Osteocyte (in vitro differentiated cells): ENCODE measurements at places on chromosomes 7 and 10. TPM values are rescaled to one million over a fixed set of nuclear protein-coding genes. Genes with fewer than 3 reads are reported as not detected.

Gene SFTPA1
- not detected in 2 replicates for total RNA-seq

Gene GPNMB
- total RNA-seq = 97.2 and 116 TPM in 2 replicates

Gene PNLIPRP3
- not detected in 2 replicates for total RNA-seq

Gene CD36
- 0.08 and 0.86 TPM in 2 replicates for total RNA-seq

Gene ERVW-1
- not detected in 2 replicates for total RNA-seq

Gene ACTL6B
- total RNA-seq = not detected in 2 replicates

Gene ARHGAP21
- 160 and 170 TPM in 2 replicates for total RNA-seq

Gene LDB3
- total RNA-seq = 0.37 and 0.46 TPM in 2 replicates

Gene TSPAN13
- 4.9 and 5.5 TPM in 2 replicates for total RNA-seq

- no peaks in the 10 kb centered on the region for H3K36me3 ChIP-seq
- H3K4me3 ChIP-seq = no peak overlapping the region
- no peak for DNase-seq
- no peaks in the 10 kb centered on the region for H3K27me3 ChIP-seq
Measured at GRCh38 chr7:98674461-98674860, 57.4 kb downstream of the NPTX2 start.

- no peak overlapping the region for H3K4me3 ChIP-seq
- H3K4me1 ChIP-seq = no peaks in the 10 kb centered on the region
- H3K27ac ChIP-seq = no peak overlapping the region
- DNase-seq = no peak
- H3K36me3 ChIP-seq = peaks cover 89% of the 10 kb centered on the region
Measured at GRCh38 chr10:38103756-38104155, 9.6 kb downstream of the ZNF37A start.

DNA sequence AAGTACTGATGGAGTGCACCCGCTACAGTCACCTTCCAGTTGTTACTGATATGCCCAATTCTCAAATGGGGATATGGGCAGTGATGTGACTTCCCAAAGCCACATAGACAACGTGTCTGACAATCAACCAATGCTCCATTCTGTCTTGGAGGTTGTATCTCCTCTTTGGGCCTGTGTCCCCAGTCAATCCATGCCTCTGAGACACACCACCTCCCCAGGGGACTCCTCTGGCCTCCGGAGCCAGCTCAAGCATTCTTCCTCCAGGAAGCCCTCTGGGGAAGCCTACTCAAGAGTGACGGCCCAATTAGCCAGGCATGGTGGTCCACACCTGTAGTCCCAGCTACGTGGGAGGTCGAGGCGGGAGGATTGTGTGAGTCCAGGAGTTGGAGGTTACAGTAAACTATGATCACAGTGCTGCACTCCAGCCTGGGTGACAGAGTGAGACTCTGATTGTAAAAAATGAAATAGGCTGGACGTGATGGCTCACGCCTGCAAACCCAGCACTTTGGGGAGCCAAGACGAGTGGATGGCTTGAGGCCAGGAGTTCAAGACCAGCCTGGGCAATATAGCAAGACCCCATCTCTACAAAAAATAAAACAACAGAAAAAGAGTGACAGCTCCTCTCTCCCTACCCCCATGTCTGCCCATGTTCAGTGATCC, 99.5 kb upstream of the TNRC18 start:
- no peak overlapping the region for H3K27ac ChIP-seq
- no peak overlapping the region for H3K4me3 ChIP-seq
- no peaks in the 10 kb centered on the region for H3K27me3 ChIP-seq
- H3K36me3 ChIP-seq = peaks cover 23% of the 10 kb centered on the region

GRCh38 chr10:73469579-73469978, 26.2 kb downstream of the PPP3CB start:
- no peaks in the 10 kb centered on the region for H3K4me1 ChIP-seq
- no peaks in the 10 kb centered on the region for H3K27me3 ChIP-seq
- peak overlapping the region; percentile 17 for H3K27ac ChIP-seq
- H3K4me3 ChIP-seq = no peak overlapping the region
- H3K36me3 ChIP-seq = peaks cover 50% of the 10 kb centered on the region

DNA sequence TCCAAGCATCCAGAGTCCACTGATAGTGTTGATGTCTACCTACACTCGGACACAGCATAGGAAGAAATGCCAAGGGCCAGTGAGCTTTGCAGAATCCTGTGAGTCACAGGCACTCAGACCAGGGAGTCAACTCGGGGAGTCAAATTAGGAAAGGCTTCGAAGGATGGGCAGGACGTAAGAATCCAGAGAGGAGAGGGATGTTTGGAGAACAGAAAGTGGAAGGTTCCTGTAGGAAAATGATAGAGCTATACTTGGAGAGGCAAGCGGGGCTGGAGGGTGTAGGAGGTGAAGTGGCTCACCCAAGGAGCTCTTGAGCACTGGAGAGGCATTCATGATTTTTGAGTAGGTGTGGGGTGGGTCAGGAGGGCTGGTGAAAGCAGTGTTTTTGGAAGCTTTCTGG, 3.0 kb downstream of the ZYX start:
- H3K36me3 ChIP-seq = peaks cover 15% of the 10 kb centered on the region
- no peaks in the 10 kb centered on the region for H3K27me3 ChIP-seq
- no peak overlapping the region for H3K27ac ChIP-seq
- peaks cover 15% of the 10 kb centered on the region for H3K4me1 ChIP-seq
- no peak overlapping the region for H3K4me3 ChIP-seq

DNA sequence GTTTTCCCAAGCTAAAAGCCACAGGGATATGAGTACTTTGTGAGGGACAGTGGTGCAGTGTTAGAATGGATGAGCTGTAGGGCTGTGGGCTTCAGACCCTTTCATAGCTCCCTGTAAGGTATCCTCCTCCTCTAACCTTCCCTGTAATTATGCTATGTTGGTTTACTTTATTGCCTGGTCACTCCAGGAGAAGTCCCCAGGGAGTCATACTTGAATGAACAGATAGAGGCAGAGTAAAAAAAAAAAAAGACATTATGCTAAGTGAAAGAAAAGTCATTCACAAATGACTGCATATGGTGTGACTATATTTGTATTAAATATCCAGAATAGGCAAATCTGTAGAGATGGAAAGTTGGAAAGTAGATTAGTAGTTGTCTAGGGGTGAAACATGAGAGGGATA, 434.4 kb downstream of the AUTS2 start:
- no peak overlapping the region for H3K4me3 ChIP-seq
- H3K27me3 ChIP-seq = no peaks in the 10 kb centered on the region
- H3K27ac ChIP-seq = no peak overlapping the region
- H3K36me3 ChIP-seq = peaks cover 3% of the 10 kb centered on the region
- no peak for DNase-seq

DNA sequence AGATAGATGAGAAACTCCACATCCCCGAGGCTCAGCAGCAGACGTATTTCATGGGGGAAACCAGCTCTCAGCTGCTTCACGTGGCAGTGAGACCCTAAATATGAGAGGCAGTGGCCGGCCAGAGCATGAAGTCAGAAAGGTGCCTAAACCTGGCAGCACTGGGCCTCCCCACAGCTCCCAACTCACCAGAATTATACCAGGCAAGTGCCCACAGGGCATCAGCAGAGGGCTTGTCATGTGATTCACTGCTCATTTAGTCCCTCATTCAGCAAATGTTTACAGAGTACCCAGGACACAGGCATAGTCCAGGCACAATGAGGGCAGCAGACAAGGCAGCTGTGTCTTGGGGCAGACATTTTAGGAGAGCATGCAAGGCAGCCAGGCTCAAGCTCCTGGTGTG, 212.6 kb downstream of the PTPRN2 start:
- H3K27ac ChIP-seq = no peak overlapping the region
- no peaks in the 10 kb centered on the region for H3K36me3 ChIP-seq
- H3K27me3 ChIP-seq = no peaks in the 10 kb centered on the region
- H3K4me3 ChIP-seq = no peak overlapping the region

DNA sequence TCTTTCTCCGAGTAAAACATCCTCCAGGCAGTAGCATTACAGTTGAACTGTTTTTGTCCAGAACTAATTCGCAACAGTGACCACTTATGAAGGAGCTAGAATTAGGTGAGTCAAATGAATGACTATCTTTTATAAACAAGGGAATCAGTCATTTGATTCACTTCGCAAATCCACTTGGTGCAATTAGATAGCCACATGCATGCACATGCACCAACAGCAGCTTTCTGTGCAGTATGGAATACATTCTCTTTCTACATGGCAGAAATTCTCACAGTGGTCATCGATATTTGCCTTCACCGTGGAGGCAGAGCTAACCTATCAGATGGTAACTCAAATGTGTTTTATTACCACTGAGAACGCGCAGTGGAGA, 118.8 kb downstream of the CDK6 start:
- no peaks in the 10 kb centered on the region for H3K36me3 ChIP-seq
- peak overlapping the region; percentile 99 for H3K27ac ChIP-seq
- no peaks in the 10 kb centered on the region for H3K27me3 ChIP-seq
- H3K4me3 ChIP-seq = peak overlapping the region; percentile 73
- peaks cover 65% of the 10 kb centered on the region for H3K4me1 ChIP-seq

DNA sequence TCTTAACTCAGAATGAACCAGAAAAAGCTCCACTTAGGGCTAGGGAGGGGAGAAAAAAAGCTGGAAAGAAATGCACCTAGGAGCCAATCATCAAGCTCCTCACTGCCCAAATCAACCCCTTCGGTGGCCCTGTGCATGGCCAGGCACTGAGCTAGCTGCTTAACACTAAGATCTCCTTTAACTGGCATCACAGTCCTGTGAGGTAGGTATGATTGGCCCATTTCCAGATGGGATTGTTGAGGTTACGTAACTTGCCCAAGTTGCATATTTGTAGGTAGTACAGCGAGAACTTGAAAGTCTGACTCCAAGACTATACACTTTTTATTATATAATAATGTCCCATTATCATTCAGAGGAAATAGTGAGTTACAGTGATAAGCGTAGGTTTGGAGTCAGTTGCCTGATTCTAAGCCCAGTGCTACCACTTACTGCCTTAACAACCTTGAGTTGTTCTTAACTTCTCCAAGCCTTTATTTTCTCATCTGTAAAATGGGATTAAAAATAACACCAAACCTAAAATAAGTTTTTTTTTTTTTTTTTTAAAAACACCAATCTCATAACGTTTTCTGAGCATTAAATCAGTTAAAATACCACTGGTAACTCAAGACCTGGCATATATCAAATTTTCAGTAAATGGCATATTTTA, 37.2 kb upstream of the ACSL5 start:
- H3K4me1 ChIP-seq = no peaks in the 10 kb centered on the region
- H3K27me3 ChIP-seq = peaks cover 12% of the 10 kb centered on the region
- H3K36me3 ChIP-seq = no peaks in the 10 kb centered on the region
- DNase-seq = no peak
- no peak overlapping the region for H3K27ac ChIP-seq
- no peak overlapping the region for H3K4me3 ChIP-seq

- no peak overlapping the region for H3K4me3 ChIP-seq
- H3K27ac ChIP-seq = no peak overlapping the region
- no peaks in the 10 kb centered on the region for H3K36me3 ChIP-seq
- H3K4me1 ChIP-seq = peaks cover 27% of the 10 kb centered on the region
- no peaks in the 10 kb centered on the region for H3K27me3 ChIP-seq
- DNase-seq = no peak
Measured at GRCh38 chr7:106061301-106061979, 50.7 kb downstream of the SYPL1 start.

DNA sequence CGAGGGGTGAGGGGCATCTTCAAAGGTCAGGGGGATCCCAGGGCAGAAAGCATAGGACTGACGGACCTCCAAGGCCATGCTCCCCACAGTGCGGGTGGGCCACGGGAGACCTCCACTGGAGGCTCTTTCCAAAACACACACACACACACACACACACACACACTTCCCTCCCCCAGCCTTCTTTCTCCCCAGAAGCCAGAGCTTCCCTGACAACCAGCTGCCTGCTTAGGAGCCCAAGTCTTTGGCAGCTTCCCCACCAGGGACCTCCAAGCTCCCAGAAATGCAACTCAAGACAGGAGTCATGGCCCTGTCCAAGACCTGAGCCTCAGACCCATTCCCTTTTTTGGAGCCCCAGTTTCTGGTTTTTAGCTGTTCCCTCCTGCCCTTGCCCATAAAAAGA, 710 bp upstream of the C10orf105 start:
- no peak overlapping the region for H3K4me3 ChIP-seq
- H3K27ac ChIP-seq = no peak overlapping the region
- DNase-seq = no peak
- H3K36me3 ChIP-seq = no peaks in the 10 kb centered on the region

GRCh38 chr7:128176696-128177095, 64.4 kb upstream of the LEP start:
- H3K36me3 ChIP-seq = no peaks in the 10 kb centered on the region
- no peak for DNase-seq
- H3K27ac ChIP-seq = no peak overlapping the region

- H3K36me3 ChIP-seq = no peaks in the 10 kb centered on the region
- H3K27me3 ChIP-seq = no peaks in the 10 kb centered on the region
- no peak overlapping the region for H3K27ac ChIP-seq
Measured at GRCh38 chr10:131735577-131735976, 165.2 kb upstream of the PPP2R2D start.
